GM18507 (cell line): ENCODE measurements at places on chromosomes 12 and 14.

DNA sequence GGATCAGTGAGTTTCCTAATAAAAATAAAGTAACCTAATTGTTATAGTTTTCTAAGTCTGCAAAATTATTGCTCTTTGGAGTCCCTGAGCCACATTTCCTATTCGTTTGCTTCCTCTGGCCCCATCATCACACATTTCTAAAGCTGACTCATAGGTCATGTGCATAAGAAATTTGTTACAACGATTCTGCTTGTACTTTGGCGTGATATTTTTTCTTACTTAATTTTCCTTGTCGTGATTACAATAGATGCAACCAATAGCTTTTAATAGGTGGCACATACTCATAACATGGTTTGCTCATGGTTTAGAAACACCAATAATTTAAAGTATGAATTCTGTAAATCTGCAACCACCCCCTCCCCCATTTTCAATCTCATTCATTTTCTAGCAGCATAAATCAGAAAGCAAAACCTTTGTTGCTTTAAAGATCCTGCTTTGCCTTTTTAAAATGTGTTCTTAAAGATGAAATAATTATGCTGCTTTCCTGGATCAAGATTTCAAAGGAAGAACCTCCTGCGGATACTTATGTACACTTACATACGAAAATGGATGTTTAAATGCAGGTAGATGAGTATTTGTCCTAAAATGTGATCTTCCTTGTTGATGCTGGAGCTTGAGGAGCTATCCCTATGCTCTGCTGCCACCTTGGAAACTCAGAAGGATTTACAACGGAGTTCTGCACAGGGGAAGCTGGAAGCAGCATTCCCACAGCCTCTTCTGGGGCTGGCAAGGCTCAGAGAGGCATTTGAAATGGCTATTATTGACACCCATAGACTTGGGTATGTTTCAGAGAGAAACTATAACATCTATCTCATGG lies 1.7 kb upstream of the FLRT2 start:
- no peak for DNase-seq

DNA sequence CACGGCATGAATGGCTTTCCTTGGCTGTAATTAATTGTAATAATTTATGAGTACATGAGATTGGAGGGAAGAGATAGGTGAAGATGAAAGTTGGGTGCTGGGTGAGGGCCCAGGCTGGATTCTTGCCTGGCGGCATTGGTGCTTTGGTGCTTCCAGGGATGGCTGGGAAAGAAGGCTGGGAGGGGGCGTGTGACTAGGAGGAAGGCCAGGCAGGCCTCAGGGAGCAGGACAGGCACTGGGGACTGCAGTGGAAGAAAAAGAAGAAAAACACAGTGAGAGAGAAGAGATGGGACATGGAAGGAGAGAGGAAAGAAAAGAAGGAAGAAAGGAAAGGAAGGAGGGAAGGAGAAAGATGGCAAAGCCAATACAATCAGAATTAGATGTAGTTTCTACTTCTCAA lies 3.7 kb downstream of the HOXC9 start:
- DNase-seq = no peak

- no peak for DNase-seq
Observed at GRCh38 chr14:63308723-63309317, 9.9 kb downstream of the GPHB5 start.

- DNase-seq = no peak
Observed at GRCh38 chr12:97368462-97369163, 94.0 kb upstream of the RMST start.

DNA sequence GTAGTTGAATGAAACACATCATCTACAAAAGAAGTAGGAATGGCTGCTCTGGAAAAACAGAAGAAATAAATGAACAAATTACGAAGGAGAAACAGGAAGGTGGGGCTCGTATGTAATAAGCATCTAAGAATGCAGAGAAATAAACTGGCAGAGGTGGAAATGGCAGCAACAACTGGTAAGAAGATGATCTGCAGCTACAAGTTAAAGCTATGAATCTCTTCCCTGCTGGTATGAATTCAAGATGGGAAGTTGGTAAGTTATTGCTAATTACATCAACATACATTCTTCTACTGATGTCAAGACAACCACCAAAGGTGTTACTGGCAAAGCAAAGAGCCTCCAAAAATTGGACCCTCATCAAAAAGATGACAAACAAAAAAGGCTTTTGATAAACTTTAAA lies 59.8 kb downstream of the HECTD4 start:
- DNase-seq = no peak

- no peak for DNase-seq
Observed at GRCh38 chr12:122228092-122228491, 2.2 kb upstream of the DIABLO start.

GRCh38 chr12:109393437-109394345 lies 46.0 kb downstream of the MYO1H start:
- peak; percentile 45 for DNase-seq

- DNase-seq = no peak
Observed at GRCh38 chr12:89235189-89235993, 116.9 kb downstream of the DUSP6 start.

DNA sequence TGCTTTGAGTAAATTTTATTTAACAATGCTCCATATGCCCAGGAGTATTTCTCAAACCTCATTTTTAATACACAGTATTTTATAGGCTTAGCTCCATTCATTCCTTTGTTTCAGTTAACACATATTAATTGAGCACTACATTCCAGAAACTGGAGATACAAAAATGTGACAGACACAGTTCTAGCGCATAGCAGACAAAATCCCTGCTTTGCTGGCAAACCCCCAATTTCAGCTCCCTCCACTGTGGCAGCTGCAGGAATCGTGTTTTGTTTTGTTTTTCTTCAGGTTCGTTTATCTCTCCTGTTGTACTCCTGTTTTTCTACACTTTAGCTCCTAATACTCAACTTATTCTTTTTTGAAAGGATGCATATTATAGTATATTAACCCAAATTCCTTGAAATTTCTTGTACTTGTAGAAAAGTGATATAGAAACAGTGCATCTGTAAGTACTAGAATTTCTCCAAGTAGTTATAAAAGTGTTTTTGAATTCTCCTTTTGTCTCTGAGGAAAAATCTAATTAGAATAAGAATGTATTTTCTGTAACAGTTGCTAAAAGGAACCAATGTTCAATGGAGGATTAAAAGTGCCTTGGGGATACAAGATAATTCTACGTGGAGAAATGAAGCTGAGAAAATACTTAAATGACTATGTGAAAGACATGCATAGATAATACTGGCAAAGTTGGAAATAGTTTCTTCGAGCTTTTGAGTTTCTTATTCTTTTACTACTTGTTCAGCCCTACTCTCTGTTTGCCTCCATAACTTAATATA lies 6.4 kb upstream of the RAB21 start:
- no peak for DNase-seq

DNA sequence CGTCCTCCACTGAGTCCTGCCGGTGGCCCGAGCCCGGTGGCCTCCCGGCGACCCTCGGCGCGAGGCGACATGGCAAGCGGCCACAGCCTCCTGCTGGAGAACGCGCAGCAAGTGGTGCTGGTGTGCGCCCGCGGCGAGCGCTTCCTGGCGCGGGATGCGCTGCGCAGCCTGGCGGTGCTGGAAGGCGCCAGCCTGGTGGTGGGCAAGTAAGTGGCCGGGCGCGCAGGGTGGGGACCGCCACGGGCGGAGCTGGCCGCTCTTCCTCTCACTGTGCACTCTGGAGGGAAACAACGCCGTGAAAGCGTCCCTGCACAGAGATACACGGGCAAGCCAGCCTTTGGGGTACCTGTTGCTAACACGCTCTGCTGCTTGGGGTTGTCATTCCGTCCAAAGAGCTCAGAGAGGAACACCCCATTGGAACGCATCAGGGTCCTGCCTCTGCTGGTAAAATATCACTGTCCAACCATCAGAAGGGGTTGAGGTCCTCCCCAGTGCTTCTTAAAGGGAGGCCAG lies at the start of gene AMDHD1:
AMDHD1 (plus strand) TSS at position 2 of the 513 bp plus-strand sequence; CDS start at position 70, 68 bp downstream.
- DNase-seq = peak; percentile 15

- DNase-seq = no peak
Observed at GRCh38 chr12:67471810-67472209, 176.7 kb upstream of the DYRK2 start.

DNA sequence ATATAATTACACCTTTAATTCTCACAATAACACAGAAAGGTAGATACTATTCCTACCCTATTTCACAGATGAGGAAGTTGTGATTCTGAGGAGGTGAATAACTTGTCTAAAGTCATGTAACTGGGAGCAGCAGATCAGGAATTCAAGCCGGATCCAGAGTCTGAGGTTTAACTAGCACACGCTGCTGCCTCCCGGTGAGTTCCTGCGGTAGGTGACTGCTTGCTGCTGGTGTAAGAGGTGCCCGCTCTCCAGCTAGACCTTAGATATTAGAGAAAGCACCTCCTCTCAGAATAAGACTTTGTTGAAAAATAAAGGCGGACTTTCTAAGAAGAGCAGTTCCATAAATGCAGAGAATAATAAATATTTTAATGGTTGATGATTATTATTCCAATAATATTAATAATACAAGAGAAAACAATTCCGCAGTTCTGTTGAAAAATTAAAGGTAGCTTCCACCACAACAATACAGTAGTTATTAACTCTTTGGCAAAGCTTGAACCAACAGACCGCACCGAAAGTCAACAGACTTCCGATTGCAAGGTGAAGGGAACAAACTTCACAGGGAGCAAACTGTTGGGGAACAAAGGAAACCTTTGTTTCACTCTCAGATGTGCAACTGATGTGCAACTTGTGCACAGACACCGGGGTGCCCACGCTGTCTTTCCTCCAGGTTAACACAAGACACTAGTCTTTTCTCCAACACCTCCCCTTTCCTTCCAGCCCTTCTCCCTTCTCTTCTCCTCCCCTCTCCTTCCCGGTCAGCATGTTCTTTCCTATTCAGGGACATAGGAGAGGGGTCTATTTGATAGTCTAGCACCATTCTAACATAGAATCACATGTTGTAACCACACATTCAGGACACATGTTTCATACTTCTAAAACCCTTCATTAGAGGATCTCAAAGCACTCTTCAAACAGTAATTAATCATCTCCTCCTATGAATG lies 73.2 kb upstream of the EGLN3 start:
- no peak for DNase-seq

DNA sequence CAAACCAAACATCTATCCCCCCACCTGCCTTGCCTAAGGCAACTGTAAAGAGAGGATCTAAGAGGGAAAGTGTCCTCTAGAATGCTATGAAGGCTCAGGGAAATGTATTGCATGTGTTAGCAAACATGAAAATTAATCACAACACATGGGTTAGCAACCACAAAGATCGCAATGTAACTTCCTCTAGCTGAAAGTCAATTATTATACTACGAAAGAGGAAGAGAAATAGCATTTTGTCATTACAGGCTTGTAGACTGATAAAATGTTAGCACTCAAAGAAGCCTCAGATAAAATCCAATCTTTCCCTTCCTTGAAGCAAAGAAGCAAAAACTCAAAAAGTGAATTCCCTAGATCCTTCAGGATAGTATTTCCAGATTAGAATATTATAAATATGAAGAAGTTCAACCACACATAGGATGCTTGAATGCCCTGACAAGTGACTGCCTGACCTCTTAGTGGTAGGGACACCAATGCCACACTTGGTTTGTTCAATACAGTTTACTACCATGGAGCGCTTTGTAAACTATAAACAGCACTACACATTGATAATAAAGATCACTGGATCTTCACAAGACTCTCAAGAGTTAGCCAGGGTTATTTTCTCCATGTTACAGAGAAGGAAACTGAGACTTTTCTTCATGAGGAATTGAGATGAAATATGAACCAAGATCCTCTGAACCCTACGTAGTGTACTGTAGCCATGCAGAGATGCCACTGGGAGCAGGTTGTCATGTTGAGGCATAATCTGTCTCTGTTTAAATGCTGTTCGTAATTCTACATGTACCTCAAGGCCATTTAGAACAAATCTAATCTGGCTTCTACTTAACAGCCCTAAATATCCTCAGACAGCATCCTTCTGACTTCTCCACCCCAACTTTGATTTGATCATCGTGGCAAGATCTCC lies 100.7 kb downstream of the ITPR2 start:
- DNase-seq = no peak

DNA sequence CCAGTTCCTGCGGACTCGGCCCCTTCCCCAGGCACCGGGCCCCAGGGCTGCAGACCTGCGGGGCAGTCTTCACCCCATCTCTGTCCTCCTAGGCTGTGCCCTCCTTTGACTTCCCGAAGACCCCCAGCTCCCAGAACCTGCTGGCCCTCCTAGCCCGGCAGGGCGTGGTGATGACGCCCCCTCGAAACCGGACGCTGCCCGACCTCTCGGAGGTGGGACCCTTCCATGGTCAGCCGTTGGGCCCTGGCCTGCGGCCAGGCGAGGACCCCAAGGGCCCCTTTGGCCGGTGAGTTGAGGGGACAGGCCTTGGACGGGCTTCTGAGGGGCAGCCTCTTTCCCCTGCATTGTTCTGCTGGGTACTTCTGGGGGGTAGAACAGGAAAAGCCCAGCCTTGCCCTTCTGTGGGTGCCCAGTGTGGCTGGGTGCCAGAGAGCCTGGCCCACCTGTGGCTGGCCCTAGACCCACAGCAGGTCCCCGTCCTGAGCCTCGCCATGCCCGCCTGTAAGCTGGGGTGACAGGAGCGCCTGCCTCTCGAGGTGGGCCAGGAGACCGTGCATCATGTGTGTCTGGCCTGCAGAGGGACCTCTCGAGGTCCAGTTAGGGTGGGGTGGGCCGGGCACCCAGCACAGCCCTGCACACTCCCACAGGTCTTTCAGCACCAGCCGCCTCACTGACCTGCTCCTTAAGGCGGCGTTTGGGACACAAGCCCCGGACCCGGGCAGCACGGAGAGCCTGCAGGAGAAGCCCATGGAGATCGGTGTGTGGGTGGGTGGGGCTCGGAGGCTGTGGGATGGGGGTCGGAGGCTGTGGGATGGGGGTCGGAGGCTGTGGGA lies 12.6 kb upstream of the PUS1 start:
- DNase-seq = no peak

DNA sequence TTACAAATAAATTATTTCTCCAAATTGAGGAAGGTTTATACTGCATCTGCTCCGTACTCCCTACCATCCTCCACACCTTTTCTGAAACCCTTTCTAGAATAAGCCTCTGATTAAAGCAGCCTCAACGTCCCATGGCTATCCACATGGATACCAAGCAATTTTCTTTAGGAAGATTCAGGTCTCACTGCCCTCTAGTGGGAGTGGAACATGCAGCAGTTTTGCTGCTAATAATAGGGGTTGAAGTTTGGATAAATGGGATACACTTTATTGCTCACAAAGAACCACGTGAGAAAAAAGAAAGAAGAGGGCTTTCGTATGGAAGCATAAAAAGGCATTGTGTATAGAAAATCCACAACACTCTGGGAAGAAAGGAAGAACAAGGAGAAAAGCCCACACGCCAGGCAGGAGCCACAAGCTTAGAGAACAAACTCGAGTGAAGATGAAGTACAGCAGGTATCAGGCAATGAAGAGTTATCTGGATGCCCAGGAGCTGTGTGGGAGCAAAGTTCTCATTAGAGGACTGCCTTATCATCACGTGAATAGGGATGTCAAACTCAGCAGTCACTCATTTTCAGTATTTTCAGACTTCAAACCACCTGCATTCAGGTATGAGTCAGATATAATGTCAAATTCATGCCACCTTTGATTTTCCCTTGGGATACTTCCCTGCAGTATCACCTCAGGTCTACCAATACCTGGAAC lies 45.8 kb downstream of the CCER1 start:
- DNase-seq = no peak

- DNase-seq = no peak
Observed at GRCh38 chr14:63996016-63996415, 143.2 kb downstream of the SYNE2 start.
